ENCODE measurements at places on chromosomes 13 and 19.

DNA sequence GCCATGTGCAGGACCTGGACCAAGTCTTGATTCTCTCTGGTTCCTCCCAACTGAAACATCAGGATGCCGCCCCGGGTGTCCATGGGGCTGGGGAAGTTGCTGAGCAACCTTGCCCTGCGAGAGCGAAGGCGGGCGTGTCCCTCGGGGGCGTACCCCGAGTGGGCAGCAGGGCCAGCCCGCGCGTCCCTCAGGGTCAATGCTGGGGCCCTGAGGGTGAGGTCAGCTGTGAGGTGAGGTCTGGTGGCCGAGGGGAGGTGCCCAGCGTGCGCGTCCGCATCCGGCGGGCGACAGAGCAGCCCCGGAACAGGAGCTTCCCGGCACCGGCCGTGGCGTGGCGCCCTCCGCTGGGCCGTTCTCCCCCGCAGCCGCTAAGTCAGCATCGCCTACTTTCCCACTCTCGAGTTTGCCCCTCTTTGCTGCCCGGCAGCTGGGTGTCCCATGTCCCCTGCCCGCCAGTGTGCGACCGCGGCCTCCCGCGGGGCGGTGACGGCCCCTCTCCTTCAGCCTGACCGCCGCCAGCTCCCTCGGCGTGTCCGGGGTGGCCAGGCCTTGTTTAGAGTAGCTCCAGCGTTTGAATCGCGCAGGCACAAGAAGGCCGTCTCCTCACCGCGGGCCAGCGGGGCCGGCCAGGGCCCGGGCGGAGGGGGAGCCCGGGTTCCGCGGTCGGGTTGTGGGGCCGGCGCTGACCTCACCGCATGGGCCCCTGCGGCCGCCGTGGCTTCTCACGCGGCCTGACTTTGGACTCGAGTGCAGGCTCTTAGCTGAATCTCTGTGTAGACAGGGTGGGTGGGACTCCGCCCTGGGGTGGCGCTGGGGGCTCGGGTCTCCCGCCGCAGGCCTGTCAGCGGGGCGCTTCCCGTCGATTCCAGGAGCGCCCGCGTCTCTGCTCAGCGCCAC, 33.0 kb downstream of the GJA3 start:
- DNase-seq = peak; percentile 74

- no peak for DNase-seq
Measured at GRCh38 chr13:47437406-47437805, 540.6 kb upstream of the HTR2A start.

GRCh38 chr13:26880735-26881134, 120.1 kb upstream of the GPR12 start:
- DNase-seq = no peak

- no peak for DNase-seq
Measured at GRCh38 chr19:13079542-13079986, 23.1 kb downstream of the LYL1 start.

DNA sequence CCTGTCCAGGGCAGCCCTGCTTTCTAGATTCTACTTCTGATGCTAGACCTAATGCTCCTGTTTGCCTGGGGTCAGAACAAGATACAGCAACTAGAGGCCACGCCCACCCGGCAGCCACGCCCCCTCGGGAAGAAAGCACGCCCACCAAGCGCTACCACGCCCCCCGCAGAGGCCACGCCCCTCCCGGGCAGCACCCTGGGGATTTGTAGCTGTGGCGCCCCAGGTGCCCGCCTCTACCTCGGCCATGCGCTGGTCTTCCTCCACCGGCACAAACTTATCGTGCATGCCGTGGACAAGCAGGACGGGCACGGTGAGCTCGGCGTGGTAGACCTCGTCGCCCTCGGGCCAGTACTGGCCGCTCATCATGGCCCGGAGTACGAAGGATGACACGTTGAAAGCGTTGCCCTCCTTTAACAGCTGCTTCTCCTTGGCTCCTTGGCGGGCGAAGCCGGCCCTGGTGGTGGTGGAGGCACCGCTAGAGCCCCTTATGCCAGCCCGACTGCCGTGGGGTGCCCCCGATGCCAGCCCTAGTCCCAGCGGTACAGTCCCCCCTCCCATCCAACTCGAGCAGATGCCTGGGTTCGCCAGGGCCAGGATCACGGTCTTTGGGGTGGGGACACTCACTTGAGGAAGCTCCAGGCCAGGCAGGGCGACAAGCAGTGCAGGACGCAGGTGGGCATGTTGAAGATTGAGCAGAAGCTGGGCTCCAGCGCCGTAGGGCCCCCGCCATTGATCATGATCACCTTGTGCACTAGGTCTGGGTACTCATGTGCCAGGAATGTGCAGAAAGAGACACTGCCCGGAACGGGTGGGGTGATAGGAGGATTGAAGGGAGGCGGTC, 9.0 kb downstream of the ABHD8 start:
- no peak for DNase-seq

DNA sequence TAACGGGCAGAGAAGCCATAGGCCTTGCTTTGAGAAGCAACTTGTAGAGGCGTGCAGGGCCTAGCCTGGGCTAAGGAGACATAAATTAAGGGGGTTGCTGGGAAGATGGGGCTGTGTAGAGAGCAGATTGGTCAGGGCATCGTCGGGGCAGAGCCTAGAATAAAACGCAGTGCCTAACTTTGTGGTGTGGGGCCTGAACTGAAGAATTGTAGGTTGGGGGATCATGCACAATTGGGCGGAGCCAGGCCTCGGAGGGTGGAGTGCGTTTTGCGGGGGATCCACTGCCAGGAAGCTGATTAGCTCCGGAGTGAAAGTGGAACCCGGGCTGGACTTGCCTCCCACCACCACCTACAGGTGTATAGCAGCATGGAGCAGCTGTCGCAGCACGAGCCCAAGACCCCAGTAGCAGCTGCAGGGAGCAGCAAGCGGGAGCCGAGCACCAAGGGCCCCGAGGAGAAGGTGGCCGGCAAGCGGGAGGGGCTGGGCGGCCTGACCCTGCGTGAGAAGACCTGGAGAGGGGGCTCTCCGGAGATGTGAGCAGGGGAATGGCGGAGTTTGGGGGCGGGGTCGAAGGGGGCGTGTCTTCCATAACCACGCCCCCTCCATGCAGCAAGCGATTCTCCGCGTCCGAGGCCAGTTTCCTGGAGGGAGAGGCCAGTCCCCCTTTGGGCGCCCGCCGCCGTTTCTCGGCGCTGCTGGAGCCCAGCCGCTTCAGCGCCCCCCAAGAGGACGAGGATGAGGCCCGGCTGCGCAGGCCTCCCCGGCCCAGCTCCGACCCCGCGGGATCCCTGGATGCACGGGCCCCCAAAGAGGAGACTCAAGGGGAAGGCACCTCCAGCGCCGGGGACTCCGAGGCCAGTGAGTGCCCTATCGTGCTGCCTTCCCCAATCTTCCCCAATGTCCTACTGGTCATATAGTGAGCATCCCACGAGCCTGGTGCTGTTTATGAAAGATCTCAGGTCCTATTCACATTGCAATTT, 13.8 kb downstream of the DNASE2 start:
- peak; percentile 79 for DNase-seq

- DNase-seq = no peak
Measured at GRCh38 chr19:15551293-15552004, 43.1 kb downstream of the CYP4F22 start.

DNA sequence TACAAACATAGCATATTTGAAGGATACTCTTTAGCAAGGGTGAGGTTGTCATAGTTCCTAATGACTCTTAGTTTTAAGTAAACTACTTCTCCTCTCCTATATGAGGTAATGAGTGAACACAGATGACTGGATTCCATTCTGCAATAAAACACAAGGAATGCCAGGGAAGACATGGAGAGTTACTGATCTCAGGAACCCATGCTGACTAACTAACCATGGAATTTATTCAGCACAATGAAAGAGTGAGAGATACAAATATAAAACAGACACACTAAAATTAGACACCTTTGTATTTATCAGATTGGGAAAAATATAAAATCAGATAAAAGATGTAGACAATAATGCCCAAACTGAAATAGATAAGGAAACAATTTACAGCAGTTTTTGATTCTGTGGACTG, 1525.9 kb upstream of the SLC10A2 start:
- no peak for DNase-seq

GRCh38 chr13:70043685-70044084, 63.9 kb upstream of the ATXN8OS start:
- DNase-seq = no peak

DNA sequence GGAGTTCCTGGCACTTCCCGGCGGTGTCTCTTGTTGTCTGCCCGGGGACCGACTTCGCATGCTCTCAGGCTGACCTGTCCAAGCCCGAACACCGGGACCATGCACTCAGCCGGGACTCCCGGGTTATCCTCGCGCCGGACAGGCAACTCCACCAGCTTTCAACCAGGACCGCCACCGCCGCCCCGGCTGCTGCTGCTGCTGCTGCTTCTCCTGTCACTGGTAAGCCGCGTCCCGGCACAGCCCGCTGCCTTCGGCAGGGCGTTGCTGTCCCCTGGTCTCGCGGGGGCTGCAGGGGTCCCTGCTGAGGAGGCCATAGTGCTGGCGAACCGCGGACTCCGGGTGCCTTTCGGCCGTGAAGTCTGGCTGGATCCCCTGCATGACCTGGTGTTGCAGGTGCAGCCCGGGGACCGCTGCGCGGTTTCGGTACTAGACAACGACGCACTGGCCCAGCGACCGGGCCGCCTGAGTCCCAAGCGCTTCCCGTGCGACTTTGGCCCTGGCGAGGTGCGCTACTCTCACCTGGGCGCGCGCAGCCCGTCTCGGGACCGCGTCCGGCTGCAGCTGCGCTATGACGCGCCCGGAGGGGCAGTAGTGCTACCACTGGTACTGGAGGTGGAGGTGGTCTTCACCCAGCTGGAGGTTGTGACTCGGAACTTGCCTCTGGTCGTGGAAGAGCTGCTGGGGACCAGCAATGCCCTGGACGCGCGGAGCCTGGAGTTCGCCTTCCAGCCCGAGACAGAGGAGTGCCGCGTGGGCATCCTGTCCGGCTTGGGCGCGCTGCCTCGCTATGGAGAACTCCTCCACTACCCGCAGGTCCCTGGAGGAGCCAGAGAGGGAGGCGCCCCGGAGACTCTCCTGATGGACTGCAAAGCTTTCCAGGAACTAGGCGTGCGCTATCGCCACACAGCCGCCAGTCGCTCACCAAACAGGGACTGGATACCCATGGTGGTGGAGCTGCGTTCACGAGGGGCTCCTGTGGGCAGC, 661 bp downstream of the FREM2 start:
- DNase-seq = no peak

DNA sequence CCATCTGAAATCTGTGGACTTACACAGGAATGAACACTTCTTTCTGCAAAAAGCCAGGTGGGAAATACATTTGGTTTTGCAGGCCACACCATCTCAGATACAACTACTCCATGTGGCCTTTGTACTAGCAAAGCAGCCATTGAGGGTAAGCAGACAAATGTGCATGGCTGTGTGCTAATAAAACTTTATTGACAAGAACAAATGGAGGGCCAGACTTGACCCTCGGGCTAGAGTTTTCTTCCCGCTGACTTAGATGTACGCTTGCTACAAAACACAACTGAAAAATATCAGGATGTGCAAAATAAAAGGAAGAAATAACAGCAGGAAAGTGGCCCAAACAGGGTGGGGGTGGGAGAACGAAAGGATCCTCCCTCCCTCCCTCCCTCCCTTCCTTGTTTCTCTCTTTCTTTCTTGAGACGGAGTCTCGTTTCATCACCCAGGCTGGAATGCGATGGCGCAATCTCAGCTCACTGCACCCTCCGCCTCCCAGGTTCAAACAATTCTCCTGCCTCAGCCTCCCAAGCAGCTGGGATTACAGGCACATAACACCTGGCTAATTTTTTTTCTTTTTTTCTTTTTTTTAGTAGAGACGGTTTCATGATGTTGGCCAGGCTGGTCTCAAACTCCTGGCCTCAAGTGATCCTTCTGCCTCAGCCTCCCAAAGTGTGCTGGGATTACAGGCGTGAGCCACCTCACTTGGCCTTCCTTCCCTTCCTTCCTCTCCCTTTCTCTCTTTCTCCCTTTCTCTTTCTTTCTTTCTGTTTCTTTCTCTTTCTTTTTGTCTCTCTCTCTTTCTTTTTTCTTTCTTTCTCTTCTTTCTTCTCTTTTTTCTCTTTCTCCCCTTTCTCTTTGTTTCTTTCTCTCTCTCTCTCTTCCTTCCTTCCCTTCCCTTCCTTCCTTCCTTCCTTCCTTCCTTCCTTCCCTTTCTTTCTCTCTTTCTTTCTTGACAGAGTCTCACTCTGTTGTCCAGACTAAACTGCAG, 29.3 kb downstream of the CCL25 start:
- DNase-seq = no peak

- DNase-seq = no peak
Measured at GRCh38 chr13:95652244-95652764, 7.8 kb upstream of the DZIP1 start.

GRCh38 chr13:34654647-34655046, 287.4 kb upstream of the NBEA start:
- no peak for DNase-seq

GRCh38 chr13:49654011-49654410, 25.7 kb downstream of the ARL11 start:
- DNase-seq = no peak

DNA sequence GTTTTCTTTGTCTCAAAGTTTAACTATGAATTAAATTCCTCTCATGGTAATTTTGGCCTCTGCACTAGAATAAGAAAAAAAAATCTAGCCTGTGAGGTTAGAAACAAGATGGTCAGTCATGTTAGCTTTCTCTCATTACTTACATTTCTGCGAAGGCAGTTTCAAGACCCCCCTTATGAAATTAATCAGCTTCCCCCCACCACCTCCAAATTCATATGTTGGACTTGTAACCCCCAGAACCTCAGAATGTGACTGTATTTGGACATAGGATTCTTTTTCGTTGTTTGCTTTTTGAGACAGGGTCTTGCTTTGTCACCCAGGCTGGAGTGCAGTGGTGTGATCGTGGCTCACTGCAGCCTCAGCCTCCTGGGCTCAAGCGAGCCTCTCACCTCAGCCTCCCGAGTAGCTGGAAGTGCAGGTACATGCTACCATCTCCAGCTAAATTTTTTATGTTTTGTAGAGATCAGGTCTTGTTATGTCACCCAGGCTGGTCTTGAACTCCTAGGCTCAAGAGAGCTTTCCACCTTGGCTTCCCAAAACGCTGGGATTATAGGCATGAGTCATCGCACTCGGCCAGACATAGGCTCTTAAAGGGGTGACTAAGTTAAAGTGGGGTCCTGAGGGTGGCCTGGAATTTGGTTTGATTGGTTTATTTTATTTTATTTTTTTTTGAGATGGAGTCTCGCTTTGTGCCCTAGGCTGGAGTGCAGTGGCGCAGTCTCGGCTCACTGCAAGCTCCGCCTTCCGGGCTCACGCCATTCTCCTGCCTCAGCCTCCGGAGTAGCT, 1.4 kb downstream of the PLA2G4C start:
- no peak for DNase-seq

DNA sequence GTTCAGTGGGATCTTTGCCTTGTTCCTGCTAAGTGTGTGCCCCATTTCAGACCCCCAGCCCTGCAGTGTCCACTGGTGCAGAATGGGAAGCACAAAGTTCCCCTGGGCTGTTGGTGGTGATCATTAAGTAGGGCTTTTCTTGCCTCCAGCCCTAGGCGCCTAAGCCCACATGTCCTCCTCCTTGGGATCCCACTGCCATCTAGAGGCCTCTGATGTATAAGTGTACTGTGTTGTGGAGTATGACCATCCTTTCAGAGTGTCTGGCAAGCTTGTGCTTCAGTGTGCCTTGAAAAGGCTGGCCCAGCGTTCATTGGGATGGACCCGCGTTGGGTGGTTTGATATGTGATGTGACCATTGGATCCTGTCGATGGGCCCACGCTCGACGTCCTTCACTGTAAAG, 71.2 kb downstream of the WASF3 start:
- no peak for DNase-seq

GRCh38 chr19:48271531-48272151, 1.8 kb downstream of the ZNF114 start:
- peak; percentile 62 for DNase-seq

- no peak for DNase-seq
Measured at GRCh38 chr13:72622546-72622945, 104.9 kb downstream of the MZT1 start.

Measured in sciatic nerve (tissue), 2 donors.